Thoracic aorta (tissue), 2 donors: ENCODE measurements at places on chromosomes 5 and 9.
A peak's percentile ranks its signal among the peaks of the same experiment; 100 is the strongest.

DNA sequence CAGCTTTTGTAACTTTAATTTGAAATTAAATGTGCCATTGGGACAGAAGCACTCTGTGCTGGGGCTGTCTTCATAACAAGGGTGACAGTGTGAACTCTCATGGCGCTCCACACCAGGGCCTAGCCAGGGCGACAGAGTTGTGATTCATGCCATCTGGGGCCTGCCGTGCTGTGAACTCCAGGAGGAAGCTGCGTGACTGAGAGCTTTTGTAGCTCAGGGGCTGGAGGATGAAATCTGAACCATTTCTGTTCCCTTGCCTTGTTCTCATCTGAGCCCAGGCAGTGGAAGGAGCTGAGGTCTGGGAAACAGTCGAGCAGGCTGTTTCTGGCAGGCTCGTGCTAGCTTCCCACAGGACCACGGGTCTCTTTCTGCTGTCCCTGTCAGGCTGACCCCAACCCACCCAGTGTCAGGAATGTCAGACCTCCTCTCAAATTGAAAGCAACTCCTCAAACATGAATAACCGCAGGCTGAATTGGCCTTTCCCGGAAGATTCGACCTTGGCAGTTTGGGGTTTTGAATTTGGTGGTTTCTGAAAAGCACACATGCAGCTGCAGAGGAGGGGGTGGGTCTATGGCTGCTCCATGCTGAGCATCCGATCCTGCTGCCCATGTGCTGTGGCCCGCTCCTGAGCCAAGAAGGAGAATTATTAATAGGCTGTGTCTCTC, 69.2 kb upstream of the RPS23 start:
- peak; percentile 19 for DNase-seq
- H3K4me3 ChIP-seq = peak overlapping the region; percentile 16
- H3K27ac ChIP-seq = peak overlapping the region; percentile 89
- peaks cover 30% of the 10 kb centered on the region for H3K4me1 ChIP-seq

- H3K27ac ChIP-seq = no peak overlapping the region
- DNase-seq = no peak
- no peak overlapping the region for H3K4me3 ChIP-seq
Observed at GRCh38 chr9:132752877-132753592, 82.8 kb downstream of the GTF3C4 start.

GRCh38 chr9:77831781-77832180, 183.7 kb upstream of the GNA14 start:
- no peak overlapping the region for H3K27ac ChIP-seq
- H3K4me1 ChIP-seq = peaks cover 41% of the 10 kb centered on the region
- no peaks in the 10 kb centered on the region for H3K36me3 ChIP-seq
- DNase-seq = no peak

- H3K4me1 ChIP-seq = peaks cover 4% of the 10 kb centered on the region
- no peak overlapping the region for H3K4me3 ChIP-seq
- no peak for DNase-seq
- no peak overlapping the region for H3K27ac ChIP-seq
- H3K27me3 ChIP-seq = no peaks in the 10 kb centered on the region
Observed at GRCh38 chr5:169744336-169744735, 107.3 kb downstream of the DOCK2 start.

DNA sequence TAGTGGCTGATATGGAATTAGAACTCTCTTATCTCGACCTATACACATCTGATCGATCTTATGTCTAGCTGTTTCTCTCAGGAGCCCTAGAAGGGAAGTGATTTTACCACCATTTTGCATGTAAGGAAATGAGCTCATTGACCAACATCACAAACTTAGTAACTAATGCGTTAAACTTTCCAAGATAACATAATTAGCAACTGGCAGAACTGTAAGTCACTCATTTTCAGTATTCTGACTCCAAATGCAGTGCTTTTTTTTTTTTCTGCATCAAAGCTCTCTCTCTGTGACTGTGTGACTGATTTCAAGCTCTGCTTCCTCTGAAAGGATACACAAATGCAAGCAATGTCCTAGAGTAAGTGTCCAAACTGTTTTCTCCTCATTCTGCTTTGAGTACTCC, 68.1 kb upstream of the FBXL7 start:
- no peaks in the 10 kb centered on the region for H3K36me3 ChIP-seq
- no peak for DNase-seq
- no peaks in the 10 kb centered on the region for H3K27me3 ChIP-seq
- H3K4me3 ChIP-seq = no peak overlapping the region

- no peak overlapping the region for H3K27ac ChIP-seq
- H3K27me3 ChIP-seq = no peaks in the 10 kb centered on the region
- H3K4me3 ChIP-seq = no peak overlapping the region
- H3K4me1 ChIP-seq = no peaks in the 10 kb centered on the region
- H3K36me3 ChIP-seq = no peaks in the 10 kb centered on the region
Observed at GRCh38 chr9:37840560-37841194, 40.1 kb downstream of the DCAF10 start.

DNA sequence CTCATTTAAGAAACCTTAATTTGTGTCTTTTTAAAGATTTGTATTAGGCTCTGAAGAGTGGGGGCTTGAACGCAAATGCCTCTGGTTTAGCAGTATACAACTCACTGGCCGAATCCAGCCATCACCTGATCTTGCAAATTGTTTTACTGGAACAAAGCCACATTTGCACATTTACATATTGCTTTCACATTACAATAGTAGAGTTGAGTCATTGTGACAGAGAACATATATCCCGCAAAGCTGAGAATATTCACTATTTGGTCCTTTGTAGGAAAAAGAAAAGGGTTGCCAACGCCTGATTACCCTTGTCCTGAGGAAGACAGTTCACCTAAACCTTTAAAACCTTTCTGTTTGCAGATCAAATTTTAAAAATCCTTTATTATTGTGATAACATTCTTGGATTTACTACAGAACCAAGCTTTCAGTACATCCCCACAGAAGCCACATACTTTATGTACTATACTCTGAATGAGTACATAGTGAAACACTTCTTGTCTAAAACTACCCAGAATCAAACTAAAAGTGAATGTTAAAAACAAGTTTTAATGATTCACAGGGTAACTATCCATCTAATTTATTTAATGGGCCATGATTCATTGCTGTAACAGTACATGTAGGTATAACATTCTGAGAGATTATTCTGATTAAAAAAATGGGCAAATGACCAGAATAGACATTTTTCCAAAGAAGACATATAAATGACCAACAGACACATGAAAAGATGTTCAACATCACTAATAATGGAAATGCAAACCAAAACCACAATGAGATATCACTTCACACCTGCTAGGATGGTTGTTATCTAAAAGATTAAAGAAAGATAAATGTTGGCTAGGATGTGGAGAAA, 161.0 kb downstream of the SLC25A46 start:
- no peak overlapping the region for H3K4me3 ChIP-seq
- no peaks in the 10 kb centered on the region for H3K4me1 ChIP-seq
- no peak for DNase-seq
- H3K27ac ChIP-seq = no peak overlapping the region

GRCh38 chr9:137685741-137686420, 67.1 kb downstream of the EHMT1 start:
- no peak overlapping the region for H3K27ac ChIP-seq
- H3K27me3 ChIP-seq = no peaks in the 10 kb centered on the region
- H3K36me3 ChIP-seq = peaks cover 2% of the 10 kb centered on the region
- peaks cover 7% of the 10 kb centered on the region for H3K4me1 ChIP-seq
- no peak for DNase-seq

- H3K36me3 ChIP-seq = no peaks in the 10 kb centered on the region
- DNase-seq = no peak
- no peak overlapping the region for H3K27ac ChIP-seq
- no peaks in the 10 kb centered on the region for H3K27me3 ChIP-seq
- H3K4me1 ChIP-seq = peaks cover 13% of the 10 kb centered on the region
Observed at GRCh38 chr9:76369583-76369982, 24.6 kb downstream of the RFK start.

DNA sequence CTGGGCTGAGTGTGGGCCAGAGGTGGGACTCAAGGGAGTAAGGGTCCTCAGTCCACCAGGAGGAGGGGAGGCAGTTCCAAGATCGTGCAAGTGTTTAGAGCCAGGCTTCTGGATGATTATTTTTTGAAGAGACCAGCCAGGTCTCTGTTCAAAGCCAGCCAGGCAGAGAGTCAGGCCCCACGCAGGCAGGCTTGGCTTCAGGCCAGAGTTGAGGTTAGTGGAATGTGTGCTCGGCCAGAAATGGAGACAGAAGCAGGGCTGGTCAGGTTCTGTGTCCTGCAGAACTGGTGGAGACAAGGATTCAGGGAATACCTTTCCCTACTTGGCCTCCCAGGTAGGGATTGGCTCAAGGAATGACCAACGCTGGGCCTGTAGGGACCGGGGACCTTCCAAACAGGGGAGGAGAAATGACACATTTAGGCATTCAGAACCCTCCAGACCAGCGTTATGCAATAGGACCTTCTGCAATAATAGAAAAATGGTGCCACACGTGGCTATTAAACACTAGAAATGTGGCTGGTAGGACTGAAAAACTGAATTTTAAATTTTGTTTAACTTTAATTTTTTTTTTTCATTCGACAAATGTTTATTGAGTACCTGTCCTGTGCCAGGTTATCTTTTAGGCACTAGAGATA, 106.2 kb downstream of the CMYA5 start:
- H3K36me3 ChIP-seq = no peaks in the 10 kb centered on the region
- no peak for DNase-seq
- no peak overlapping the region for H3K4me3 ChIP-seq
- H3K27me3 ChIP-seq = no peaks in the 10 kb centered on the region
- no peaks in the 10 kb centered on the region for H3K4me1 ChIP-seq
- no peak overlapping the region for H3K27ac ChIP-seq

DNA sequence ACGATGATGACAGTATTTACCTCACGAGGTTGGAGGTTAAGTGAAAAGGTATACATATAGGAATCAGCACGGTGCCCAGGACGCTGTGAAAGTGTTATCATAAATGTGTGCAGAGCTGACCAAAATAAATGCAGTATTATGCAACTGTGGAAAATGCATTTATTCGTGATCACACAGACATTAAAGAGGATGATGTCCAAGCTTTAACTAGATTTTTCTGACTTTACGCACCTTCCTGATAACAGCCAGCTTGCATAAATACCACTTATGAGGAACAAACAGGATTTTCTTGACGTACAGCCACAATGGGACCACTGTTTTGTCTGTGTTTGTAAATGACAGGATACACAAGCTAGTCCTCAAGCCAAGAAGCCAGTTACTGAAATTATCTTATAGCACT, 71.4 kb upstream of the ATP10B start:
- H3K4me3 ChIP-seq = no peak overlapping the region
- H3K4me1 ChIP-seq = no peaks in the 10 kb centered on the region
- no peak for DNase-seq
- H3K36me3 ChIP-seq = no peaks in the 10 kb centered on the region

DNA sequence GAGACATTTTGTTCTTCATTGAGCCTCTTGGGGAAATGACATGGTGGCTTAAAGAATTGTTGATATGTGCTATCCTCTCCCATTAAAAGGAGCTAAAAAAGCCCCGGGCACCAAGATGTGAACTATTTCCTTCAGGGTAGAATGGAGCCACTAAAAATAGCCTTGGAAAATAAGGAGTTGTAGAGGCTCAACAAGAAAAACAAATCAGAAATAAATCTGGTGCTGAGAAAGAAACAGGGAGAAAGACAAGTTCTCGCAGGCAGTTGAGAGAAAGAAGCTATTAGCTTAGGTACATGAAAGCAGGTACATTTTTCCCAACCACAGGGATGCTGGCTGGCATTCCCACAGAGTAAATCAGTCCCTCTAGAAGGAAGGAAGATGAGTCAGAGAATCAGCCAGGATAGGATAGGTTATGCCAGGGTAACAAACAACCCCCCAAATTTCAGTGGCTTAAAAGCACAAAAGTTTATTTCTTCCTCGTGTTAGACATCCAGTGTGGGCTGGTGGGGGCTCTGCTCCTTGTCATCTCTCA, 134.6 kb upstream of the ADRA1B start:
- peaks cover 31% of the 10 kb centered on the region for H3K4me1 ChIP-seq
- H3K27me3 ChIP-seq = no peaks in the 10 kb centered on the region
- no peak overlapping the region for H3K4me3 ChIP-seq
- no peak for DNase-seq
- no peaks in the 10 kb centered on the region for H3K36me3 ChIP-seq
- peak overlapping the region; percentile 84 for H3K27ac ChIP-seq

GRCh38 chr5:142433526-142434321, 108.9 kb upstream of the SPRY4 start:
- no peaks in the 10 kb centered on the region for H3K4me1 ChIP-seq
- H3K27me3 ChIP-seq = no peaks in the 10 kb centered on the region
- no peaks in the 10 kb centered on the region for H3K36me3 ChIP-seq
- no peak for DNase-seq
- no peak overlapping the region for H3K27ac ChIP-seq

DNA sequence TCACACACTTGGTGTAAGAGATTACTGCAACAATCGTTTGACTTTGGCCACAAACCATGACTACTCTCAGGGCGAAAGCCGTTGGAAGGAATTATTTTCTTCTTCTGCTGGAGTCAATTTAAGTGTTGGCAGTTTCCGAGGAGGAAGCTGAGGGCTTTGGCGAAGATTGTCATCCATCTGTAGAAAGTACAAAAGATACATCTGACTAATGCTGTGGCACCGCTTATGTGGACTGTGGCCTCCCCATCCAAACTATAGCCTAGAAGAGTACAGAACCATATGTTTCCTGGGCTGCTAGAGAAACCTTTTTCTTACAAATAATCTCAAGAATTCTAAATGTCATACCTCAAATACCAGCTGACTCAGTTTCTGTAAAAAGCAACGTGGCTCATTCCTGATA, 7.4 kb downstream of the MTX3 start:
- DNase-seq = no peak
- H3K4me3 ChIP-seq = no peak overlapping the region
- H3K27ac ChIP-seq = no peak overlapping the region
- H3K27me3 ChIP-seq = no peaks in the 10 kb centered on the region
- H3K36me3 ChIP-seq = peaks cover 34% of the 10 kb centered on the region
- no peaks in the 10 kb centered on the region for H3K4me1 ChIP-seq

DNA sequence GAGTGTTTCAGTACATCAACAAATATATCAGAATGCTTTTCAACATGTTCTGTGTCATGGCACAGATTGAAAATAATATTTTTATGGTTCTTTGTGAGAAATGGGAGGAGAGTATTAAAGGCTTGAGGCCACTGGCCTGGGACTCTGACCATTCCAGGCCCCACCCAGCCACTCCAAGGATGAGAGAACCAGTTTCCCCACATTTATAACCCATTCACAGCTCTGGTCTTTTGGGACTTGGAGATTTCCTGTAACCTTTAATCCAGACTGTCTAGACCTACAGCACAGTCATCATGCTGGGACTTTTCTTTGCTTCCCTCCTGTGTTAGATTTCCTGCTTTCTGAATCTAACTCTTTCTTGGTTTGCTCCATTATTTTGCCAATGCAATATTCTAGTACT, 389.6 kb downstream of the KIAA0825 start:
- no peak for DNase-seq
- no peak overlapping the region for H3K27ac ChIP-seq
- no peak overlapping the region for H3K4me3 ChIP-seq
- H3K4me1 ChIP-seq = no peaks in the 10 kb centered on the region
- no peaks in the 10 kb centered on the region for H3K27me3 ChIP-seq
- H3K36me3 ChIP-seq = no peaks in the 10 kb centered on the region

GRCh38 chr5:96968074-96968473, 32.2 kb downstream of the LNPEP start:
- no peaks in the 10 kb centered on the region for H3K27me3 ChIP-seq
- H3K27ac ChIP-seq = peak overlapping the region; percentile 31
- H3K4me1 ChIP-seq = peaks cover 30% of the 10 kb centered on the region
- DNase-seq = no peak
- H3K4me3 ChIP-seq = peak overlapping the region; percentile 29

- no peaks in the 10 kb centered on the region for H3K4me1 ChIP-seq
- H3K36me3 ChIP-seq = no peaks in the 10 kb centered on the region
- H3K4me3 ChIP-seq = no peak overlapping the region
- no peak for DNase-seq
- H3K27me3 ChIP-seq = no peaks in the 10 kb centered on the region
Observed at GRCh38 chr9:107504585-107505455, 15.3 kb upstream of the KLF4 start.
